Frontal cortex (tissue), 4 donors: ENCODE measurements at places on chromosomes 2 and 18. TPM values are rescaled to one million over a fixed set of nuclear protein-coding genes. Genes with fewer than 3 reads are reported as not detected.

Gene ABCG5
- not detected for total RNA-seq

Gene LBX2
- total RNA-seq = not detected

Gene MREG
- total RNA-seq = 2.4 TPM

Gene BCL11A
- 68.1 TPM for total RNA-seq

Gene PDE11A
- total RNA-seq = 1.2 TPM

Gene LYPD1
- 24.5 TPM for total RNA-seq

Gene KIF5C
- total RNA-seq = 388 TPM

Gene CBLN2
- total RNA-seq = 280 TPM

Gene OXER1
- not detected for total RNA-seq

Gene KCNG2
- total RNA-seq = under 0.01 TPM

Gene RESP18
- 0.82 TPM for total RNA-seq

Gene REG1B
- not detected for total RNA-seq

Gene HNMT
- total RNA-seq = 64.0 TPM

Gene NFE2L2
- 8.6 TPM for total RNA-seq

Gene ST6GAL2
- total RNA-seq = 144 TPM

Gene GPAT2
- total RNA-seq = 2.0 TPM

Gene ASB18
- 0.82 TPM for total RNA-seq
